ENCODE measurements at places on chromosomes 4 and X.

GRCh38 chr4:87390551-87390890 is 467 bp downstream of the HSD17B11 start:
- no peak for DNase-seq

DNA sequence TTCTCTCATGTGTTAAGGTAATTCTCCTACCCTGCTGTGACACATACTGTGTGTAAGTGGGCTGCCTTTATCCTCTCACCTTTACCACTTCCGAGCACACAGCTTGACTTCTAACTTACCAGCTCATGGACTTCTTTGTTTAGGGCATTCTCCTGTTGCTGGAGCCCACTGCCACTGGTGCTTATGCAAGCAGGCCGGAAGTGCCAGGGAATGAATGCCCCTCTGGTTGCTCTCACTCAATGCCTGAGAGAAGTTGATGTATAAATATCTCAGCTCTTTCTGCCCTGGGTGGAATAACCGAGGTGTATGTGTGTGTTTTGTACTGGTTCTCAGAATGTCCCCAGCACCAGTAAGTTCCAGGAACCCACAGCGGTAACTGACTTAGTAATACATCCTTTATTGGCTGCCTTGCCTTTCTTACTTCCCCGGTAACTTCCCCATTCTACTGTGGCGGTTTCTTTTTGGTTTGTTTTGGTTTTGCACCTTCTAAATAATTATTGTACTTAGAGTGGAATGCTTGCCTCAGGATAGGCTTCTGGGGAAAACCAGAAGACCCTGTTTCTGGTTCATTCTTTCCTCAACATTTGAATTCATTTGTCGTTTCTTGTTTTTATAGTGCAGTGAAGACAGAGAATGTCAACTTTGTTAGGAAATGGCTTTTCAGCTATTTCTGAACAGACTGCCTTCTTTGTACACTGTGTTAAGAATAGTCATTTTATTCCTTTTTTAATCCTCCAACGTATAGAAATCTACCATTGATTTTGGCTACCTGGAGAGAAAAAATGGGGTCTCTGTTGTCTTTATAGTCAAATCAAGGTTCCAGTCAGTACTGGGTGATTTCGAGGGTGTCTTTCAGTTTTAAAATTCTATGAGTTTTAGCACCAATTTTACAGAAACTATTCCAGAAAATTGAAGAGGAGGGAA is 45.4 kb downstream of the CXorf58 start:
- DNase-seq = peak; percentile 69

DNA sequence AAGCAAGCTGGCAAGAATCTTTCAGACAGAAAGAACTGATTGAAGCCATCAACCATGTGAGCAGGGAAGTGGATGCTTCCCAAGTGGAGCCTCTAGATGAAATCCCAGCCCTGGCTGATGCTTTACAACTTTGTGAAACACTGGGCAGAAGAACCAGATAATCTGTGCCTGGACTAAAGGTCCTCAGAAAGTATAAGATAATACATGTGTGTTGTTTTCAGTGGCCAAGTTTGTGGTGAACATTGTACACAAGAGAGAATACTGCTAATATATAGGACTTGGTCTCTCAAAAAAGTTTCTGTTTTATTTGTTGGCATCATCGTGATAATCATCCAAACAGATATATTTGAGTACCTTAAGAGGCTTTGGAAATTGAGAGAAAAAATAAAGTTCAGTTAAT is 1367.8 kb upstream of the IGFBP7 start:
- no peak for DNase-seq

- no peak for DNase-seq
Observed at GRCh38 chr4:162522724-162523123, 358.9 kb upstream of the FSTL5 start.

- no peak for DNase-seq
Observed at GRCh38 chrX:120315776-120316175, 4.5 kb upstream of the TMEM255A start.

DNA sequence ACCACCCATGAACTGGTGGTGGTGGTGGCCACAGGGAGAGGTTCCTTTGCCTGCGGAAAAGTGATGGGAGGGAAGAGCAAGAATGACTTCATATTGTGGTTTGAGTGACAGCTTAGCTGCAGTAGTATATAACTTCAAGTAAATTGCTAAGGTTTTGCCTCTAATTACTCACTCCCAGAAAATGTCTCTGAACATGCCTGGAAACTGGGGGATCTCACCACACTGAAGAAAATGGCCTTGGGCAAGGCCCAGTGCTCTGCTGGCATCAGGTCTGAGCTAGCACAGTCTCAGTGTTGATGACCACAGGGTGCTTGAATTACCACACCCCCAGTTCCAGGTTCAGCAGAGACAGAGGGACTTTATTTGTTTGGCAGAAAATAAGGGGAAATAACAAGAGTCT is 2085.4 kb downstream of the ARAP2 start:
- no peak for DNase-seq

GRCh38 chr4:138916763-138917162 is 98.8 kb upstream of the NOCT start:
- no peak for DNase-seq

DNA sequence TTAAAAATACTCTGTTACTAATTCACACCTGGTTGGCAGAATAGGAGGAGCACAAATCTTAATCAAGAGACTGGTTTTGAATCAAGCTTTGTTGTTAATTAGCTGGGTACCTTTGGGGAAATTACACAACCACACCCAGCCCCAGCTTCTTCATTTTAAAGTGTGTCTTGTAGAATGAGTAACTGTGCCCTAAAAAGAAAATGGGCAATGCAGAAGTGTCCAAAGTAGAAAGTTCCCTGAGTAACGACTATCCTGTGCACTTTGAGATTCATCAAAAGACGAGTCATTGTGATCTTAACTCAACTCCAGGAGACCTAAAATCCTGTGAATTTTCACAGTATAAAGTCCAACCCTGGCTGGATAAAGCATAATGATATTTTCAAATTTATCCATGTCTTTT is 792.3 kb upstream of the HS3ST1 start:
- DNase-seq = peak; percentile 10

DNA sequence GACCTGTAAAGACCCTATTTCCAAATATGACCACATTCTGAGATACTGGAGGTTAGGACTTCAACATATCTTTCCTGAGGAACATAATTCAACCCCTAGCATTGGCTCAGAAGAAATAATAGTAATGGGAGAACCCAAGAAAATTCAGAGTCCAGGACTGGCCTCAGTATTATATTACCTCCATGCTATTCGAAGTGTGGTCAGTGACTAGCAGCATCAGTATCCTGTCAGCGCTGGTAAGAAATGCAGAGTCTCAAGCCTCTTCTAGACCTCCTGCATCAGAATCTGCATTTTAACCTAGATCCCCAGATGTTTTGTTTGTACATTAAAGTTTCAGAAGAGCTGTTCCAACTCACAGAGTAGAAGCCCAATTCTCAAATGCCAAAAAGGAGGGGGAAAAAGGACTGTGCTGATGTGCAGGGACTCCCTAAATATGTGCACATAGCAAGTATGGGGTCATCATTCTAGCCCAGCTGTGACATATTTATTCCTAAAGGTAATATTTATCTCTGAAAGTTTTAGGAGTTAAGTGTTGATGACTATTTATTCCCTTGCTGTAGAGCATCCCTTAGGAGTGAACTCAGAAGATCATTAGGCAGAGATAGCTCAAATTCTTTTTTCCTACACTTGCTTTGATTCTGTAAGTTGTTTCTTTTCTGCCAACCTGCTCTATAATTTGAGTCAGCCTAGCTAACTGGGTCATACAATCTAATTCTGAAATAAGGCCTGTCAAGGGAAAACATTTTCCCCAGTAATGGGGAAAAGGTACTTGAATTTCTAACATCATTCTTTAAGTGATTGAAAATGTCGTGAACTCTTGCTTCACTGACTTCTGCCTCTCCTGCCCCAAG is 361.9 kb downstream of the ARHGAP24 start:
- DNase-seq = no peak

DNA sequence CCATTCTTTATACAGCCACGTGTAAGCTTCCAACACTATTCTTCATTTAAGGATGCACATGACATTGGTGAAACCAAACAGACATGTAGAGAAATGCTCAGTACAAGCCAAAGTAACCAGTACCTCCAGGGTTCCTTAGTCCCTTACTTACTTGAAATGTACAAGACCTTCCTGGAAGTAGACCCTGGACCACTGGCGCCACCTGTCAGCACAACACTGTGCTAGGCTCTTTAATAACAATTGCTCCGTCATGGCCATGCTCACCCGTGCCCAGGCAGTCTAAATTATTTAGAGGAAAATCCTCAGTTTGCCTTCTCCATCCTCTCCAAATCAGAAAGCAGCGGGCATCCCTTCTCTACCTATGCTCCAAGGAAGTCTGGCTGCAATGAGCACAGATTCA is 52.7 kb downstream of the ADGRA3 start:
- no peak for DNase-seq

- DNase-seq = no peak
Observed at GRCh38 chr4:185965426-185966384, 103.3 kb upstream of the TLR3 start.

- DNase-seq = no peak
Observed at GRCh38 chr4:2696423-2696822, 59.7 kb downstream of the TNIP2 start.

- DNase-seq = no peak
Observed at GRCh38 chr4:170022211-170022610, 4.0 kb downstream of the MFAP3L start.

DNA sequence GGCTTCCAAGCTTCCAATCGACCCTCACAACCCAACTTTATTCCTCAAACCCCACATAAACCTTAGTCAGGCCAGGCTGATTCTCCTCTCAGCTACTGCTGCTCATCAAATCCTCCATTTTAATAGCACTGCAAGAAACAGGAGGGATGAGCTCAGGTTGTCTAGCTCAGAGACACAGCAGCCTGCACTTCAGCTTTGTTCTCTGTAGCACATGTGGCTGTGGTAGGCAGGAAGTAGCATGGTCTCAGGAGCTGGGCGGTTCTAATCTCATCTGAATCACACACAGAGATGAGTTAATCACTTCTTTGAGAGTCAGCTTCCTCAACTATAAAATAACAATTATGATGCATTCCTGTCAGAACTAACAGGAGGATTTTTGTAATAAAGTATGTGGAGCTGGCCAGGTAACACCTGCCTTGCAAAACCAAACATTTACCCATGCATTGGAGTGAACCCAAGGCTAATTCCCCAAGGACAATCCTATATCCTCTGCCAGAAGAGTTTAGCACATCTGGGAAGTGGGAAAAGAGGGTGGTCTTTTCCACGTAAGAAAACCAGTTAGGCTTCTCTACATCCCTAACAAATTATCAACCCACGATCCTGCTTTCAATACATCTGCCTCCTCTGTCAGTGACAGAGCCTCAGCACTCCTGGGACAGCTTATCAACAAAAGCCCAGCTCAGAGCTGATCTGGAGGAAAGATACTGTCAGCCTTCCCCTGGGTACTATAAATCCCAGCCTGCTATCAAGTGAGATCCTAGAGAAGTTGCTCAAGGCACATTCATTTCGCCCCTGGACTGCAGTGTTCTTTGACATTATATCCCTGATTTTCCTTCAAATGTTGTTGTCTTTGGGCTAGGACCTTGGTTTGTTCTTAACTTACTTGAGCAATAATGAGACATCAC is 32.8 kb downstream of the ELOVL6 start:
- peak; percentile 84 for DNase-seq

- no peak for DNase-seq
Observed at GRCh38 chr4:21915761-21916160, 32.8 kb downstream of the KCNIP4 start.

DNA sequence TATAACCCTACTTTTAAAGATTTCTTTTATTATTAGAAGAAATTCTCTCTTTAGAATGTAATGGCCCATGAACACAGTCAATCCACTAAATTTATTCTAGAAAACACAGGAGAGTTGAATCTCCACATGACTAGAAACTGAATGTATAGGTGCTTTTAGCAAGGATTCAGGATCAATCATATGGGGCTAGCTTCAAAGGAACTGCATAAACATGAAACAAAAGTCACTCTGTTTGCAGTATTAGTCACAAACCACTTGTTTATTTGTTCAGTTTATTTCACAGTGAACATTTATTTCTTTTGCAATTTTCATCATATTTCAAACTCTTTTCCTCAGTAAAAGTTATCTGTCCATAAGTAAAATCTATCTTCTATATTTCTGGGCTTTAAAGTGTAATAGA is 1604.6 kb downstream of the PCDH18 start:
- DNase-seq = no peak

DNA sequence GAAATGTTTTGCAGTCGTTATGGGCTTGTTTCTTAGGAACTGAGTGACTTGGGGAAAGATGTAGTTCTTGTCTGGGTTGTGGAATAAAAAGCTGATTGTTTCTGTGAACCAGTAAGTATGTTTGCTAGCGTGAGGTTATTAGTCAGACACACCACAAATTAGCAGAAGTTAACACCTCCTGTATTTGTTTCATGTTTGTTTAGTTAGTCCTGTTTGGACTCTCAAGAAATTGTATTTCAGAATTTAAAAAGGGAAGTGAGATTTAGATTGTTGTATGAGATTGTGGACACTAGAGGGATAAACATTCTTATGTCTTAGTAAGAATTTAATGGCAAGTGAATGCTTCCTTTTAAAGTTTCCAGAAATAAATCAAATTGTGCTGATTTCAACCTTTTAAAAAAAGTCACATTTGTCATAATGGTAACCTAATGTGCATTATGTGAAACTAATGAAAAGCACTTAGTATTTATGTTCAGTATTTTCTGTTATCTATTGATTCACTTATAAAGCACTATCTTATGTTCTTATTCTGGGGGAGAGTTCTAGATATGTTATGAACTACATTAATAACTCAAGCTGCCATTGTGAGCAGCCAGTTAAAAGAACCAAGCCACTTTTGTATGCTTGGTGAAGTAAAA is 25.6 kb downstream of the ATP10D start:
- DNase-seq = peak; percentile 79

GRCh38 chr4:102452854-102453253 is 48.3 kb upstream of the NFKB1 start:
- DNase-seq = no peak

- no peak for DNase-seq
Observed at GRCh38 chr4:182228991-182229577, 14.1 kb upstream of the TENM3 start.

DNA sequence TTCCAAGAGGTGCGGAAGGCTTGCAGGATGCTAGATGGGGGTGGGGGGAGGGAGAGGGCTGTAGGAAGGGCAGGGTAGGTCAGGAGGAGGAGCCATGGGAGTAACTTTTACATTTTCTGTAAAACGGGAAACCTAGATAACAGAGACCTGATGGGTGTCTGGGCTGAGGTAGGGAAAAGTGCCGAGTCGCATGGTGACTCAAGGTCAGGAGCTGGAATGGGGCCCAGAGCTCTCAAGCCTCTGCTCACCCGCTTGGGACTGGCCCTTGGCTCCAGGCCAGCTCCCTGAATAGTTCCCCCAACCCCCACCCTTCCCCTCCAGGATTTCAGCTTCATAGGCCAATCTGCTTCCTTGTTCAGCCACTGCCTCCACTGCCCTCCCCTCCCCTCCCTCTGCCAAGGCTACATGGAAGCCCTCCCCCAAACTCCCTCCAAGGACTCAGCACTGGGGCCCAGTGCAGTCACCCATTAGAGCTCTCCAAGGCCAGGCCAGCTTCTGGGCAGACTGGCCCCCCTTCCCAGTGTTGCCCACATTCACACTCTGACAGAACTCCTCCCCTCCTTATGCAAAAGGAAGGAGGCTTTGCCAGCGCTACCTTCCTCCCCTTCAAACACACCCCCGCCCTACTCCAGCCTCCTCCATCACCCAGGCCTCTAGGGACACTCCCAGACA is 43.6 kb downstream of the TSC22D3 start:
- peak; percentile 36 for DNase-seq

GRCh38 chrX:107227780-107228485 is 21.5 kb downstream of the DNAAF6 start:
- DNase-seq = peak; percentile 9

Data from Kasumi-1 (cell line).